Stomach (tissue), 19 donors: ENCODE measurements at places on chromosomes 16 and 17. TPM values are rescaled to one million over a fixed set of nuclear protein-coding genes. Genes with fewer than 3 reads are reported as not detected.

NLRC5 gene
- 265 TPM for total RNA-seq

NQO1 gene
- 89.3 TPM for total RNA-seq

CRYM gene
- total RNA-seq = 3.6 TPM

DNA sequence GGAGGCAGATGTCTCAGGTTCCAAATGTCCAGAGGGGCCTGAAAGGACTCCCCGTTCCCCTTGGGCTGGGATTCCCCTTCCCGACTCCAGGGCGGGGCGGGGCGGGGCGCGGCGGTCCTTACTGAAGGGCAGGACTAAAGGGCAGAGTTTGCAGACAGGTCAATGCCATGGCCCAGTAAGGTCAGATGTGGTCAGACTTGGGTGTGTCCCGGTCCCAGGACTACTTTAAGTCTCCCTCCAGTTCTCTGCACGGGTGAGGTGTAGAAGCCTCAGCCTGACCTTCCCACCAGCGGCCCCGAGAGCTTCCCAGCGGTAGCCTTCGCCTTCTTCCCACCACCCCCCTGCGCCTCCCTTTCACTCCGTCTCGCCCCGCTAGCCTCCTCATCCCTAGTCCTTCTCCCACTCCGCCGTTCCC lies 532 bp downstream of the KDM6B start:
- DNase-seq = peak; percentile 75

DNA sequence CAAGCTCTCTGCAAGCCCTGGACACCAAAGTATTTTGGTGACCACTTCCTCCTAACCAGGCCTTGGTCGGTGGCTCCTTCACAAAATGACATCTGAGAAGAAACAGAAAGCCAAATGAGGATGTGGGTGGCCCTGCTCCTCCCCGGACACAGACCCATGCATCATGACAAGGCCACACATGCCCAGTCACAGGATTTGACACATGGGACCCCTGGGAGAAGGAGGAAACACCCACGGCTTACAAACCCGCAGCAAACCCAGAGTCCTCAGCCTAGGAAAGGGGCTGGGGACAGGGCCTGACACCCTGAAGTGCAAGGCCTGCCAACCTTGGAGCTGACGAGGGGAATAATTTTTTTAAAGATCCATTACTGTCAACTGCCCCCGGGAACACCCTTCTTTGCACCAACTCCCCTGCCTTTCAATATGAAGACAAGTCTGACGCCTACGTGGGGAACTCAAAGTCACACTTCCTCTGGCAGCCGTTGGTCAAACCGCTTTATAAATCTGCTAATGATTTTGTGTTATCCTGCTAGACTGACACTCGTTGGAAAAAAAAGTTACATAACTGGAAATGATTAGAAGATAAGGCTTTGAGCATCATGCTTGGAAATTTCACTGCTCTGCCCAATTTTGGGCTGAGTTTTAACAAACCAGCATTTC lies 41.3 kb downstream of the GAS7 start:
- DNase-seq = peak; percentile 73

DNA sequence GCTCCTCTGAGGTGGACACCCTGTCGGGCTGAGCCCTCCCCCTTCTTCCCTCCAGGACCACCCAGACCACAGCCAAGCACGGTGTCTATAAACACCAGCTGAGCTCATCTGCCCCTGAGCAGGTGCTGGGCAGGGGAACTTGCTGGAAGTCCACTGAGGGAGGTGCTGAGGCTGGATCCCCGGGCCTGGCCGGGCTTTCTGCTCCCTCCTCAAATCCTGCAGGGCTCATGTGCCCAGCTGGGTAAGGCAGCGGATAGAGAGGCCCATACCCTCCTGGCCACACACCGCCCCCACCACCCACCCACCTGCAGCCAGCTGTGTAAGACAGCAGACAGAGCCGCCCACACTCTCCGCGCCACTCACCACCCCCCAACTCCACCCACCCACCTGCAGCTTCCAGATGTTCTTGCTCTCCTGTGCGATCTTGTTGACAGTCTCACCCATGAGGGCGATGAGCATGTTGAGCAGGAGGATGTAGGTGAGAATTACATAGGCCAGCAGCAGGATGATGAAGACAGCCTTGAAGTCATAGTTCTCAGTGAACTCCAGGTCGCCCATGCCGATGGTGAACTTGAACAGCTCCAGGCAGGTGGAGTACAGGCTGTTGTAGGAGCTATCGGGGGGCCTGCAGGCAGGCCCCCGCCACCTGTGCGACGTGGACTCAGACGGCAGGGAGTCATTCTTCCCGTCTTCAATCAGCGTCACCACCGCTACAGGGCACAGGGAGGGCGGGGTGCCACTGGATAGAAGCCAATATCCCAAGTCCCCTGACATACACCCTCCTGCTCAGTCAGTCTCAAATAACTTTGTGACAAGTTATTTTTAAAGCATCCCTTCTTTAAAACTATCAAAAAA lies 15.9 kb upstream of the TRPV3 start:
- DNase-seq = no peak

DNA sequence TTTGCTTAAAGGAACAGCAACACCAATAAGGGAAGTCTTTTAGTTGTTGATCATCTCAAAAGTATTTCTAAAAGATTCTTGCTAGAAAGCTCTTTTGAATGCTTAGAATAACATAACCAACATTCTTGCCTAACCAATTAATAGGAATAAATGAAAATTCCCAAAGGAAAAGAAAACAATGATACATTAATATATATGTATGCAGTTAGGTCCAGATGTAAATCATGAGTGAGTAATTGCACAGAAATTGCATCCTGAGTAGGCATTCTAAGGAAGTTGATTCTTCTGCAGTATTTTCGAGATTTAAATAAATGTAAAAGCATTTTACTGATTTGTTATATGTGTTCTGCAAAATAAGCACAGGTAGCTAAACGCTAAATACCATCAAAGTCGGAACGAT lies 22.1 kb downstream of the COX10 start:
- no peak for DNase-seq

DNA sequence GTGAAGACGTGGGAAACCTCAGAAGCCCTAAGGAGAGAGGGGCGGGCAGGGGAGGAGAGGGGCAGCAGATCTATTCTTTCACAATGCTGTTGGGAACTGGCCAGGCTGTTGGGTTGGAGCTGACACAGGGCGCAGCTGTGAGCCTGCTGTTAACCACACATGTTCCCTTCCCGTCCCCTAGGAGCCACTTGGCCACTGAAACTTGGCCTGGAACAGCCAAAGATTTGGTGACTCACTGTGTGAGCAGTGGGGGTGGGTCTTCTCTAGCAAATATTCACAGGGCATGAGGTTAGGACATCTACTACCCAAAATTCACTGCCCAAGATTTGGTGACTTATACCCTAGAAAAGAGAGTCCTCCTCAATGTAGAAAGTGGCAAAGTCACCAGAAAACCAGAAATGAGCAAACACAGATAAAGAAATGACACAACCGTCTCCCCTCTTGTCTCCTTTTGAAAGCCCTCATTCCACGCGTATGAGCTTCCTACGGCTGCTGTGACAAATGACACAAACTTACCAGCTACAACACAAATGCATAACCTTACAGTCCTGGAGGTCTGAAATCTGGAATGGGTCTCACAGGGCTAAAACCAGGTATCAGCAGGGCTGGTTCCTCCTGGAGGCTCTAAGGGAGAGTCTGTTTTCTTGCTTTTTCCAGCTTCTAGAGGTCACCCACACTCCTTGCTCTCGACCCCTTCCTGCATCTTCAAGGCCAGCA lies 6.3 kb downstream of the TBC1D16 start:
- peak; percentile 77 for DNase-seq

- peak; percentile 73 for DNase-seq
Observed at GRCh38 chr16:81189100-81189664, 49.3 kb upstream of the BCO1 start.
